Coronary artery (tissue), 2 donors: ENCODE measurements at places on chromosomes 3 and 15.

- DNase-seq, result peak; percentile 41
Measured at GRCh38 chr3:134824791-134825190, 29.7 kb downstream of the EPHB1 start.

DNA sequence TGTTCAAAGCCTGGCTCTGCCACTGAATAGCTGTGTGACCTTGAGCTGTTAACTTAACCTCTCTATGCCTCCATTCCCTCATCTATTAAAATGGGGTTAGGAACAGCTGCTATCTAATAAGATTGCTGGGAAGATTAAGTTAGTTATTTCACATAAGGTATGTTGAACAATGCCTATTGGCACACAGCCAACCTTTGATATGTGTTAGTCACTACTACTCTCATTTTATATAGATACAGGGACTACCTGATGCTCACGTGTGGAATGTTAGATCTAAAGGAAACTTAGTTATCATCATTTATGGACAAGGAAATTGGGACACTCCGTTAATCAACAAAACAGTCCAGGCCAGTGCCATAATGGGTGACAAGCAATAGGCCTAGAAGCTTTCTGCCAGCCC, 332.4 kb upstream of the PPP2R3A start:
- DNase-seq, result no peak

DNA sequence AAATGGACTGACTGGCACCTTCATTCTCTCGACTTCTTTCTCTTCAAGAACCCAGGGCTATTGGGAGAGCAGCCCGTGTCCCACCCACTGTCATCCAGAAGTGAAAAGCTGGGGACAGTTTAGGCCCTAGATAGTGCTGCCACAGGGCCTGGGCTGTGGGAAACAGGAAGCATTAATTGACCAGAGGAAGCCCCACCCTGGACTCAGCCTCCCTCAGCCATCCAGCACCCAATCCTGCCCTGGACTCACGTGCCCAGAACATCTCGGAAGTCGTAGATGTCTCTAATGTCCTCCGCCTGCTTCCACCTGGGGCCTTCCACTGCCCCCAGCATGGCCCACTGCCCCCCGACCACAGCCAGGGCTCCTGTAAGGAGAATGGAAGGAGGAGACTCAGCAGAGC, 2.3 kb downstream of the CAMK1 start:
- DNase-seq, result no peak

DNA sequence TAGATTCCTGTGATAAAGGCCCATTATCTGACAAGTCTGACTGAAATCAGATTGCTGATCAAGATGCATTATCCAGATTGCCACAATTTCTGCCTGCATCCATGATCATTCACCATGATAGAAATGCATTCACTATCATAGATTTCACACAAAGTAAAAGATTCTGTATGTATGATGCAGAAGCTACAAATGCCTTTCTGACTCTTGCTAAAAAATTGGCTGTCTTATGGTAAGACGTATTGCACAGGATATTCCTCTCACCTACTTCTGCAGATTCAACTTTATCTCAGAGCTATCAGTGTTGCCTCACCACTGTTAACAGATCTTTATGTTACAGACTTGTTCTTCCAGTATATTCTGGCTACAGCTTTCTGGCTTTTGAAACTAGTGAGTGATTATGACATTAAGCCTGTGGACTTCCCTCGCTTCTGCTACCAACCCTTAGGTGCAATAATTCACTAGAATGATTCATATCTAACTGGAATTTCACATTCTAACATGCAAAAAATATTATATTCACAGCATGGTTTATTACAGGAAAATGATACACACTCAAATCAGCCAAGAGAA, 955.3 kb downstream of the EPHA3 start:
- no peak for DNase-seq

- no peak for DNase-seq
Measured at GRCh38 chr3:16239780-16240179, 25.0 kb downstream of the DPH3 start.

GRCh38 chr15:71409541-71409940, 294.3 kb downstream of the THSD4 start:
- DNase-seq, result no peak

GRCh38 chr15:58677426-58677825, 72.1 kb downstream of the ADAM10 start:
- no peak for DNase-seq

- no peak for DNase-seq
Measured at GRCh38 chr3:20388971-20389370, 203.0 kb upstream of the SGO1 start.

- no peak for DNase-seq
Measured at GRCh38 chr3:102484363-102484762, 49.5 kb downstream of the ZPLD1 start.

- DNase-seq, result no peak
Measured at GRCh38 chr3:177322881-177323280, 125.6 kb upstream of the TBL1XR1 start.

DNA sequence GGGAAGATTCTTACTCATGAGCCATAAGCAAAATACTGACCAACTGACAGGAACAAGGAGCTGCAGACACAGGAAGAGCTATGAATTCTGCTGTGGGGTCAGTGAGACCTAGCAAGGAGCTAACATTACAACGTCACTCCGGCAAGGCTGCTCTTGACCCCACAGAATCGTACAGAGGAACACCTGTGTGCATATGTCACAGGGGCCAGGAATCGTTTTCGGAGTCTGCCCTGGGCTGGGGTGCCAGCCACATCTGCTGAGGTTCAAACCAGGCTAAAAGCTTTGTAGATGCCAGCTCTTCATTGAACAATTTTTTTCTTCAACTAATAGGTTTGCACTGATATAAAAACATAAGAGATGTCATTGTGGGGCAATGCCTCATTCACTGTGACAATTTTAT, 82.6 kb downstream of the LRRK1 start:
- DNase-seq, result peak; percentile 26

DNA sequence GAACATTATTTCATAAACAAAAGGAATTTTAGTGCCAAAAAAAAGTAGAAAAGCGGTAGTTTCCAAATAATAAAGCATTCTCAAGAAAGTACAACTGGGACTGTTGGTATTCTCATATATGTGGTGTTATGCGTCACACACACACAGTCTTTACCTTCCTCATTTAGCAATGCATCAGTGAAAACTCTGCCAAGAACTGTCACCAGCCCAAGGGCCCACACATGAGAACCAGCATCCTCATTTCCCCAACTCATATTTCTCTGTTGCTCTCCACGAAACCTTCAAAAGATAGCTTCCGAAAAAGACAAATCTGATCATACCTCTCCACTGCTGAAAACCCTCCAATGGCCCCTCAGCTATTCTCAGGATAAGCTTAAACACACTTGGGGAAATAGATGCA, 150.7 kb downstream of the CADPS start:
- no peak for DNase-seq
